Lung (tissue), 17 donors: ENCODE measurements at places on chromosomes 16 and 17.

- DNase-seq = peak; percentile 74
Observed at GRCh38 chr17:11144358-11145233, 96.4 kb upstream of the SHISA6 start.

GRCh38 chr16:68351463-68351862 is 40.6 kb downstream of the PRMT7 start:
- DNase-seq = no peak

DNA sequence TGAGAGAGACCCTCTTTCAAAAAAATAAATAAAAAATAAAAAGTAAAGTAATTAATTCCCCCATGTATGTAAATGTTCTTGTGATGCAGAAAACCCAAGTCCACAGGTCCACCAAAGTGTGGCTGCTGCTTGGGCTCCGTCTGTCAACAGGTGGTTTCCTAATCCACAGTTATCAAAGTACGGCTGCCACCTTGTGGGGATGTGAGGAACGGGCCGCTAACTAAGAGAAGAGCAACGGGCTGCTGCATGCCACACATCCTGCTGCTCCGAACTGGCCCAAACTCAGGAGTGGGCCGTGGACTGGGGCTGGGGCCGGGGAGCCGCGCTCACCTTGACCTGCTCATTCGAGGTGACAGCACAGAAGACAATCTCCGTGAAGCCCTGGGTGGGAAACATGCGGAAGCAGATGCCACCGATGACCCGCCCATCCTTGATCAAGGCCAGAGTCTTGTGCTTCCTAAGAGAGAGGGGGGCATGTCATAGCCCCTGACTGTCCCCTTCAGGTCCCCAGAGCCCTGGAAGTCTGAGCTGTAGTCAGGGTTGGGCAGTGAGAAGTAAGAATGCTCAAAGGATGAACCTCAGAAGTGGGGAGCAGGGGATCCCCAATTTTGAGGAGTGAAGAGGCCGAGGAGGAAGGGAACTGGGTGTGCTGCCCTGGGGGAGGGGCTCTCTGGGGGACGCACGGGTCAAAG is 4.3 kb downstream of the KAT2A start:
- DNase-seq = peak; percentile 84

DNA sequence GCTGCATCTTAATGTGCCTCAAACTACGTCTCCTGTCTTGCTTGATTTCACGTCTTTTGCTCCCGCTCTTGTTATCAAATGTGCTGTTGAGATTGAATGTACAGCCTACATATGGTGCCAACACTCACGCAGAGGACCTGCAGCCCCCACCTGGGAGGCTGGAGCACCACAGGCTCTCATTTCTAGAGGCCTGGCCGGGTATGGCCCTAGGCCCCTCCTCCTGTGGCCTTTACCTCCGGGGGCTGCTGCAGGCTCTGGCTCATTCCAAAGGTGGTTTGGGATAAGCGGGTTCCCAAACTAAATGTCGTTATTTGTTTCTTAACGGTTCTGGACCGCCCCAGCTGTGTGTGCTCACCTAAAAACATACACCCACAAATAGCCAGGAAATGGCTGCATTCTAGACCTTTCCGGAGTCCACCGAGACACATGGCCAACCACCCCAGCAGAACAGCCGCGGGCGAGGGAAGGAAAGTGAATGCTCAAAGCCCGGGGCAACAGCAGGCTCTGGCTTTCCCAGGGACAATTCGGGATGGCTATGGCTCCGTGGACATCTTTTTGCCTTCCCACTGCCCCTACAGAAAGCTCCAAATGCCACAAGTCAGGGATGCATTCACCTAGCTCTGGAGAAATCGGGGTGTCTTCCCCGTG is 105.9 kb downstream of the ENGASE start:
- DNase-seq = no peak

- no peak for DNase-seq
Observed at GRCh38 chr16:70772493-70772892, 28.5 kb downstream of the VAC14 start.

DNA sequence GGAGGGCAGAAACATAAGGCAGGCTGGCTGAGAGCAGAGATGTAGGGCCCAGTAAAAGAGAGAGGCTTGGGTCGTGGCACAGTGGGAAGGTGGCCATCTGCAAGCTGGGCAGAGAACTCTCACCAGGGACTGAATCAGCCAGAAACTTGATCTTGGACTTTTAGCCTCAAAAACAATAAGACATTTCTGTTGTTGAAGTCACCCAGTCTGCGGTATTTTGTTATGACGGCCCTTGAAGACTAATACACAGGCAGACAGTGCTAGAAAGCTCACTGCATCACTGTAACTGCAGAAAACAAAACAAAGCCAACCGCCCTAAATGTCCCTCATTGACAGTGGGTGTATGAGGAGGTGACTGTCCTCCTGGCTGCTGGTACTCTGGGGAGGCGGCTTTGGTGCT is 3.9 kb upstream of the JPH3 start:
- no peak for DNase-seq

- no peak for DNase-seq
Observed at GRCh38 chr17:36027761-36028160, 10.0 kb upstream of the CCL23 start.
